ENCODE measurements at places on chromosomes 1 and 21. TPM values are rescaled to one million over a fixed set of nuclear protein-coding genes. Genes with fewer than 3 reads are reported as not detected.

The PGLYRP3 gene
- total RNA-seq: not detected

The HSF2BP gene
- 1.8 TPM for total RNA-seq

The IFI16 gene
- total RNA-seq: 2.6 TPM

The FBXO2 gene
- 6.1 TPM for total RNA-seq

The SPSB1 gene
- total RNA-seq: 34.3 TPM

The FAM3B gene
- total RNA-seq: not detected

The REN gene
- not detected for total RNA-seq

The KCNJ10 gene
- not detected for total RNA-seq

The TMEM79 gene
- total RNA-seq: 7.5 TPM

The KRTAP21-2 gene
- not detected for total RNA-seq

The ADORA3 gene
- total RNA-seq: not detected

The DMBX1 gene
- 0.61 TPM for total RNA-seq

The NID1 gene
- 9.8 TPM for total RNA-seq

The SPOCD1 gene
- 3.9 TPM for total RNA-seq

The FCER1A gene
- not detected for total RNA-seq

The CFHR5 gene
- not detected for total RNA-seq

The TRIM62 gene
- total RNA-seq: 2.2 TPM

The MPL gene
- total RNA-seq: 0.22 TPM

The GNAT2 gene
- 0.09 TPM for total RNA-seq

The KRTAP20-1 gene
- not detected for total RNA-seq

The KIAA0040 gene
- total RNA-seq: 0.95 TPM

The AIM2 gene
- total RNA-seq: not detected

The ADAMTSL4 gene
- 7.1 TPM for total RNA-seq

The C1QA gene
- not detected for total RNA-seq

The PSMB2 gene
- total RNA-seq: 111 TPM

The ARHGEF10L gene
- total RNA-seq: 6.1 TPM

The MYOG gene
- not detected for total RNA-seq

The CELF3 gene
- total RNA-seq: not detected

The LGR6 gene
- 0.77 TPM for total RNA-seq

The HAPLN2 gene
- total RNA-seq: 0.25 TPM

The CD5L gene
- not detected for total RNA-seq

The TDRKH gene
- total RNA-seq: 7.3 TPM

The KRTAP21-3 gene
- not detected for total RNA-seq

The TBX15 gene
- 0.05 TPM for total RNA-seq

The EDN2 gene
- 41.6 TPM for total RNA-seq

The ESPN gene
- 1.2 TPM for total RNA-seq

The PLA2G4A gene
- 9.0 TPM for total RNA-seq

The CYB5RL gene
- total RNA-seq: 3.6 TPM

The TRAF3IP3 gene
- not detected for total RNA-seq

The CRNN gene
- total RNA-seq: not detected

The KCNN3 gene
- 0.03 TPM for total RNA-seq
